ENCODE measurements at places on chromosomes 1 and 21. TPM values are rescaled to one million over a fixed set of nuclear protein-coding genes. Genes with fewer than 3 reads are reported as not detected.

DNA sequence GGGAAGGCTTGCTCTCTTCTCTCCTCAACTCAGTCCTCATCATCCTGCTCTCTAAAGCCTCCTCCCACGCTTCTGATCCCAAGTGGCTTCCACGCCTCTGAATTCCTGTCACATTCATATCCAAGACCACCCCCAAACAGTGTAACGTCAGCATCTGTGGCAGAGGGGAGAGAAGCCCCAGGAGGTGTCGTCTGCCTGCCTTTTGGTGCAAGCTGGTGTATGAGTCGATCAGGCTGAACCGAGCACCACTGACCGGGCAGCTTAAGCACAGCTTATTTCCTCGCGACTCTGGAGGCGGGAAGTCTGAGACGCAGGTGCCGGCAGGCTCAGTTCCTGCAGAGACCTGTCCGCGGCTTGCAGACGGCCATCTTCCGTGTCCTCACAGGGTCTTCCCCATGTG lies 123.8 kb upstream of the RAB4A start:
- peaks cover 5% of the 10 kb centered on the region for H3K27me3 ChIP-seq
- no peaks in the 10 kb centered on the region for H3K36me3 ChIP-seq
- no peak overlapping the region for H3K27ac ChIP-seq
- H3K4me3 ChIP-seq: no peak overlapping the region

The MAN1C1 gene
- total RNA-seq: 17.7 TPM

GRCh38 chr1:87706203-87706602 lies 377.5 kb downstream of the LMO4 start:
- H3K27me3 ChIP-seq: no peaks in the 10 kb centered on the region
- no peaks in the 10 kb centered on the region for H3K36me3 ChIP-seq
- peaks cover 2% of the 10 kb centered on the region for H3K4me1 ChIP-seq
- peak; percentile 59 for DNase-seq

GRCh38 chr1:193326296-193326695 lies 139.9 kb upstream of the B3GALT2 start:
- H3K4me1 ChIP-seq: peaks cover 5% of the 10 kb centered on the region
- no peak overlapping the region for H3K27ac ChIP-seq

The PGLYRP3 gene
- not detected for total RNA-seq

DNA sequence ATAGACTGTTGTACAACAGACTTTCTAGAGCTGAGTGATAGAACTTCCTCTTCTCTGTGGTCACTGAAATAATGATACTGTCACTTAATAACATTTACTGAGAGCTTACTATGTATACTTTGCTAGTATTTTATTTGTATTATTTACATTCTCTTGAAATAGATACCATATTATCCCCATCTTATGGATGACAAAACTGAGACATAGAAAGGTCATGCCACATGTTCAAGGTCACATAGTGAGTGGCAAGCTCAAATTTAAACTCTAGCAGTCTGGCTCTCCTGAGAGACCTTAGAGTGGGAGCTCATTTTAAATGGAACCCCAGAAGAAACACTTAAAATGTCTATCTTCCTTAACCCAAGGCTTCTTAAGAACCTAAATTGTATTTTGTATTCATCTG lies 266.6 kb upstream of the CAMK1G start:
- H3K36me3 ChIP-seq: no peaks in the 10 kb centered on the region
- H3K4me1 ChIP-seq: no peaks in the 10 kb centered on the region
- no peak overlapping the region for H3K4me3 ChIP-seq
- no peak for DNase-seq
- no peak overlapping the region for H3K27ac ChIP-seq

GRCh38 chr1:245687636-245688535 lies 533.1 kb downstream of the KIF26B start:
- H3K4me3 ChIP-seq: no peak overlapping the region
- peak; percentile 36 for DNase-seq
- H3K27me3 ChIP-seq: no peaks in the 10 kb centered on the region
- no peak overlapping the region for H3K27ac ChIP-seq
- no peaks in the 10 kb centered on the region for H3K36me3 ChIP-seq

The LCE2A gene
- total RNA-seq: 0.33 TPM

DNA sequence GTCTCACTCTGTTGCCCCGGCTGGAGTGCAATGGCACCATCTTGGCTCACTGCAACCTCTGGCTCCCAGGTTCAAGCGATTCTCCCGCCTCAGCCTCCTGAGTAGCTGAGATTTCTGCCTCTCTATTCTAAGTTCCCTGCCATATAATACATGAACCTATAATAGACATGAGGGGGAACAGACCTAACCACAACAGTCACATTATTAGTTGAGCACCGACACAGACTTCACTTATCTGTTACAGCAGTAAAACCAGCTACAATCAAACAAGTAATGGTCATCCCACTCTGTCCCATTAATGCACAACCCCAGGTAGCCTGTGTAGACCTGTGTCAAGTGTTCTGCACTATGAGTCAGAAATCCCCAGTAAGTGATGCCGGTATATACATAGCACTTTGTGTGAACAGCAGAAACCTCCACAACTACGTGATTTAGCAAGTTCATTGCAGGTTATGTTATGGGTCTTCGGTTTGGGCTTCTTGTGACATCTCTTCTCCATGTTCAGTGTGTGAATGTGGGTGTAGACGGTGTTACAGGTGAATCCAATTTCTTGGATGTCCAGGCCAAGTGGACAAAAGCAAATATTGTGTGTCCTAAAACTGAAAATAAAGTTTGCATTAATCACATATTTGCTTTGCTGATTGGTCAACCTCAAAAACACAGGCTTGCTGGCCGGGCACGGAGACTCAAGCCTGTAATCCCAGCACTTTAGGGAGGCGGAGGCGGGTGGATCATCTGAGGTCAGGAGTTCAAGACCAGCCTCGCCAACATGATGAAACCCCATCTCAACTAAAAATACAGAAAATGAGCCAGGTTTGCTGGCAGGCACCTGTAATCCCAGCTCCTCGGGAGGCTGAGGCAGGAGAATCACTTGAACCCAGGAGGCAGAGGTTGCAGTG lies 3.6 kb downstream of the MMACHC start:
- no peaks in the 10 kb centered on the region for H3K27me3 ChIP-seq
- no peak for DNase-seq
- no peak overlapping the region for H3K27ac ChIP-seq
- H3K36me3 ChIP-seq: no peaks in the 10 kb centered on the region
- no peaks in the 10 kb centered on the region for H3K4me1 ChIP-seq

- no peak overlapping the region for H3K27ac ChIP-seq
- H3K36me3 ChIP-seq: peaks cover 7% of the 10 kb centered on the region
- H3K27me3 ChIP-seq: no peaks in the 10 kb centered on the region
- no peak overlapping the region for H3K4me3 ChIP-seq
These were observed 31.1 kb upstream of the MTF1 start for GRCh38 chr1:37890378-37891014.

The SUSD4 gene
- under 0.01 TPM for total RNA-seq

The LAMB3 gene
- 23.3 TPM for total RNA-seq

The KRTAP19-1 gene
- total RNA-seq: not detected

GRCh38 chr1:62358665-62359373 lies 39.6 kb upstream of the KANK4 start:
- no peaks in the 10 kb centered on the region for H3K36me3 ChIP-seq
- no peak overlapping the region for H3K27ac ChIP-seq
- DNase-seq: no peak
- H3K27me3 ChIP-seq: no peaks in the 10 kb centered on the region

- no peaks in the 10 kb centered on the region for H3K27me3 ChIP-seq
- H3K4me3 ChIP-seq: no peak overlapping the region
- no peak for DNase-seq
- H3K36me3 ChIP-seq: no peaks in the 10 kb centered on the region
These were observed 108.7 kb upstream of the IGSF21 start for GRCh38 chr1:17998889-17999288.

The FGR gene
- total RNA-seq: not detected
